ENCODE measurements at places on chromosomes 12 and 14.

DNA sequence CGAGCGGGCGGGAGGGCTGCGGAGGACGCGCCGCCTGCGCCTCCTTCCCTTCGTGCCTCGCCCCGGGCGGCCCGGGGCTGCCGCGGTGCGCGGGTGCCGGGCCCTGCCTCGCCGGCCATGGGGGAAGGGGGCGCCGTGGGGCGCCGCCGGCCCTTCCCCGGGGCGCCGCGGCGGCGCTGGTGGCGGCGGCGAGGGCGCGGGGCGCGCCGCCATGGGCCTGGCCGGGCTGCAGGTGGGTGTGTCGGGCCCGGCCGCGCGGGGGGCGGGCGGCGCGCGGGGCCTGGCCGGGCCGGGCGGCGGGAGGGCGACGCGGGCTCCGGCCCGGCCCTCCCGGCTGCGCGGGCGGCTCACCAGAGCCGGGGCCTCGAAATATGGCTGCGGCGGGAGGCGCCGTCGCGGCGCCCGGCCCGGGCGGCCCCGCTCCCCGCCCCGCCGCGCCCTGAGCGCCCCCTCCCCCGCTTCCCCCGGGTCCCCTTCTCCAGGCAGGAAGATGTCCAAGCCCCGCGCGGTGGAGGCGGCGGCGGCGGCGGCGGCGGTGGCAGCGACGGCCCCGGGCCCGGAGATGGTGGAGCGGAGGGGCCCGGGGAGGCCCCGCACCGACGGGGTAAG, 5.1 kb downstream of the KMT5A start:
- no peak for DNase-seq

DNA sequence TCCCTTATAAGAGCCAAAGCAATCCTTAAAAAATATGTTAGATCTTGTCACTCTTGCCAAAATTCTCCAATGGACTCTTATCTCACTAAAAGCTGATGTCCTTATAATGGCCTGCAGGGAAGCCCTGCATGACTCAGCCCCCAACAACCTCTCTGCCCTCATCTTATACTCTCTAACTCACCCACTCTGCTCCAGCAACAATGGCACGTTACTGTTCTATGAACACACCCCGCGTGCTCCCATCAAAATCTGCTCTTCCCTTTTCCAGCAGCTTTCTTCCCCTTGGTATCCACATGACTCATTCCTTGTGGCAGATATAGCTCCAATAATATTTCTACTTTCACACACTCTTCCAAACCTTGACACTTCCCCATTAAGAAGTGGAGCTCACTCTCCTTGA, 108.1 kb downstream of the DENND5B start:
- DNase-seq = no peak

DNA sequence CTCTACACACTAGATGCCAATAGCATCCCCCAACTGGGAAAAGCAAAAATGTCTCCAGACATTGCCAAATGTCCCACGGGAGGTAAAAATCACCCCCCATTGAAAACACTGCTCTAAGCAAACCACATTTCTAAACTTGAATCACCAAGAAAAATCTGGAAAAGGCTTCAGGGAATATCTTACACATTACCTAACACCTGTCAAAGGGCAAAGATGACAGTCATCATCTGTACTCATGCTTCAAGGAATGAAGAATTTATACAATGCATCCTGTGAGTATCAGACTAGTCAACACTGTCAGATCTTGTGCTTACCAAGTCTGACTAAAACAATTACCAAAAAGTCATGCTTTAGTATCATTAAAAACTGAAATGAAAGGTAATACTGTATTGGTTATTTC, 161.6 kb upstream of the SOX5 start:
- no peak for DNase-seq

DNA sequence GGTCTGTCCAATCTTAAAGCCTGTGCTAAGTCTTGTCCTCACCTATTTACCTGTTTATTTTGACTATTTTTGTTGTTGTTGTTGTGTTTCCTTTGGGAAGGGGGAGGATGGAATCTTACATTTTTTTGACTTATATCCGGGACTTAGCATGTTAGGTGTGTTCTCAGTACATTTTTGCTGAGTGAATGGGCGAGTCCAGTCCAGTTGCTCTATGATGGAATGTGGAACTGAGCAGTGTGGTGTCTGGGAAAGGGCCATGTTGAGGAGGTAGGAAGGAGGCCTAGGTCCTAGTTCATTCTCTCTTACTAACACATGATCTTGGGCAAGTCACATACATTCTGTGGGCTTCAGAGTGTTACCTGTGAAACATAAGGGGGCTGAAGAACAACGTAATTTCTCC, 80.9 kb upstream of the SLC38A2 start:
- DNase-seq = peak; percentile 6

DNA sequence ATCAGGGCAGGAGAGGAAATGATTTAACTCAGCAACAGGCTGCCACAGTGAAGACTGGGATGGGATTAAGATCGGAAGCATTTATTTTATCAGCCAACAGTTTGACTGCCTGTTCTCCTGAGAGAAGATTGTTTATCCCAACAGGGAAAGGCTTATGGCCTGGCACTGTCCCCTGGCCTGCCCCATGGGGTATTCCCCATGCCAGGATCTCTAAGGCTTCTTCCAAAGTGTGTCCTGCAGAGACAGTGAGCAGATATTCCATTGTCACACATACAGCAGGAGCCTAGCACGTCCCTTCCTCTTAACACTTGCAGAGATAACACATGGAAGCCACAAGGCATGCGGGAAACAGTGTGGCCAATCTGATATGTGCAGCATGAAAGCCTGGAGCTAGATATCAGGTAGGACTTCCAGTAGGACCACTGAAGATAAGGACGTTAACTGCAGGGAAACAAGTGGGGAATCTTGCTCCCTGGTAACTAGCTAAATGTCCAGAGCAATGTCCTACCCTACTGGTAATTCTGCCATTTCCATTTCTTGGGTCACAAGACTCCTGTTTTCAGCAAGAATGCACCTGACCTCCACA, 48.2 kb downstream of the IQSEC3 start:
- DNase-seq = no peak

GRCh38 chr12:76462668-76463224, 96.8 kb downstream of the OSBPL8 start:
- DNase-seq = no peak

DNA sequence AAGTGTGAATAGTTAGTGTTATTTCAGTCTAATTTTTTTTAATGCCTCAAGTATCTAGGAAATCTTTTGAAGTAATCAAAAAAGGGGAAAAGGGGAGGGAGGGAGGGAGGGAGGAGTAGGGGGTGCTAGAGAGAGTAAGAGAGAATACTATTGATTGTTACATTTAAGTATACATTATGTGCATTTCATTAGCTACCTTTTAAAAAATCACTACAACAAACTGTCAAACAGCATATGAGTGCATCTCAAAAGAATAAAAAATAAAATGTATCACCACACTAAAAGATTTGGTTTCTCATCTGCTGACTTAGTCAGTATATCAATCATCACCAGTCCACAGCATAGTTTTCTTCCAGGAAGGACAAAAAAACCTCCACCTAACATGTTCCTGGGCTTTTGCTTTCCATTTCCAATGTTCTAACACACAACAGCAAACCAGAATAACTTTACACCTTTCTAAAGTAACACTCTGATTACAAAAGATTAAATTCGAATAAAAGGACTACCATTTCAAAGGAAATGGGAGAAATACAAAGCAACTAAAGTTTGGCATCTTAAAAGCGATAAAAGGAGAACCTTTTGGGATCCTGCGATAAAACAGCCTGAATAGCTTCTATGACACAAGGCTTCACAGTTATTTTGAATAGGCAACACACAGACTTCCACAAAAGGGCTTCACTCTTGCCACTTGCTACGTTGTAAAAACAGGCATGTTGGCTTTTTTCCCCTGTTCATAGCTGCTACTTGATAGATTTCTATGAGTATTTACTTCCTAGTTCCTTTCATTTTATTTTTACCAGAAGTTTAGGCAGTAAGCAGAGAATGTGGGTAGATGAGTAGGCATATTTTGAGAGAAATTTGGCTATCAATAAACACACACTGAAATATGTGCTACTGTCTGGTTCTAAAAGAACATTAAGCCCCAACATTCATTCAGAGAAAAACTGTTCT, 160.9 kb downstream of the EPS8 start:
- DNase-seq = no peak

DNA sequence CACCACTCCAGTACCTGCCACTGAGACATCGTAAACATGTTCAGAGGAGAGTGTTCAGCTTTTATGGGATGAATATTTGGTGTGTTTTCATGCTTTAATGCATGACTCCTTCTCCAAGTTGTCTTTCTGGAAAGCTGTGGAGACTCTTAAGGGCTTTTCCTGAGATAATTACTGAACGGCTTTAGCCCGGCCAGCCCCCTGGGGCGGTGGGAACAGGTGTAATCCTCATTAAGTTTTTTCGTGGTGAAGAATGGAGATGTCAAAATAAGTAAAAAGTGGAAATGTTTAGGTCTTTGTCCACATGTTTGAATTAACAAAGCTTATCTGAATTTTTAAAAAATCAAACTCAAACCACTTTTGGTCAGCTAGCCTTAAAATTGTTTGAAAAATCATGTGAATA, 1.5 kb downstream of the SYNE2 start:
- DNase-seq = no peak

GRCh38 chr12:80196419-80196818, 97.1 kb downstream of the OTOGL start:
- no peak for DNase-seq

GRCh38 chr14:61483476-61483875, 162.1 kb downstream of the PRKCH start:
- no peak for DNase-seq

DNA sequence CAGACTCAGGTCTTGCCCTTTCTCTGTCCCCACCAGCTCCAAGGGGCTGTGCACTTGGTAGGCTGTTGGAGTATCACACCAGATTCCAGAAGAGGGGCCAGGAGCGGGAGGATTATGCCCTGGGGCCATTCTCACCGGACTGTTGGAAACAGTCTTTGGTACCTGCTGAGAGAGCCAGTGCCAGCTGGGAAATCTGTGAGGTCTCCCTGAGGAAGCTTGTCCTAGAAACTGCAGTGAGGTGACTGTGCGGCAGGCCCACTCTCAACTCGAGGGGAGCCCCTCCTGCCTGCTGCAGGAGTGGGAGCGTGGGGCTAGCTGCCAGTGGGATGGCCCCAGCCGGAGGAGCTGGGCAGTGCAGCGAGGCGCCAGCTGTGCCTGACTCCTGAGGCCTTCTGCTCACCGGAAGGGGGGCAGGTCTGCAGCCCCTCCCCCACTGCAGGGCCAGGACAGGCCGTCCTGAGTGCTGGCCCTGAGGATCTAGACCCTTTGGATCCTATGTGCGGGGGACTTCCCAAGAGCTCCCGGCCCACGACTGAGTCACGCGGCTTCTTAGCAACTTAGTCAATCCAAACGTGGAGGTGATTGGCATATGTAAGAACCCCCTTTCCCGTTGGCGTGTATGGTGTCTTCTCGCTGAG, 295.2 kb downstream of the CACNA1C start:
- DNase-seq = no peak

DNA sequence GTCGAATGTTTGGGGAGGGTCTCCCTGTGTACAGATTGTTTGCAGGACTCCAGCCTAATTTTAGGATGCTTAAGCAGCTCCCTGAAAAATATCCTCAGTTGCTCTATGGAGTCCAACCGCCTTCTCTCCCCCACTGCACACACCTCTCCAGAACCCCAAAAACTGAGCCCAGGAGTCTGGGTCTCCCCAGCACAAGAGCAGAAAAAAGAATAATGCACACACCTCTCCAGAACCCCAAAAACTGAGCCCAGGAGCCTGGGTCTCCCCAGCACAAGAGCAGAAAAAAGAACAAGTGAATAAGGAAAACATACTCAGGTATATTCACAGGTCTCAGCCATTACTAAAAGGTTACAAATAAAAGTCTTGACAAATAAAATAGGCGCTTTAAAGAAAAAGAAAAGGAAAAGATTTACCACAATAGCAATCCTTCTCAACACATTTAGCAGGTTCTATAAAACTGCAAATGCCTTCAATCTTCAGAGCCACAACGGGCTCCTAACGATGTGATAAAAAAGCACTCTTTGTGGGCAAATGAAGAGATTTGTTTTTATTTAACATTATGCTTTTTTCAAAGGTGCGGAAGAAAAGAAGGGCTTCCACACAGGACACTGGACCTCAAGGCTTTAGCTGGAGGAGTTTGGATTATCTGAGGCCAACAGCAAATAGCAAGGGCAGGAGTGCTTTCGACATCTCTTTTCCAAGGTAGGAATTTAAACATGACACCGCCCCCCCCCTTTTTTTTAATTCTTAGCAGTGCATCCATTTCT, 8.2 kb downstream of the BCL11B start:
- no peak for DNase-seq

GRCh38 chr12:93403988-93404803, 26.5 kb downstream of the NUDT4 start:
- DNase-seq = no peak

DNA sequence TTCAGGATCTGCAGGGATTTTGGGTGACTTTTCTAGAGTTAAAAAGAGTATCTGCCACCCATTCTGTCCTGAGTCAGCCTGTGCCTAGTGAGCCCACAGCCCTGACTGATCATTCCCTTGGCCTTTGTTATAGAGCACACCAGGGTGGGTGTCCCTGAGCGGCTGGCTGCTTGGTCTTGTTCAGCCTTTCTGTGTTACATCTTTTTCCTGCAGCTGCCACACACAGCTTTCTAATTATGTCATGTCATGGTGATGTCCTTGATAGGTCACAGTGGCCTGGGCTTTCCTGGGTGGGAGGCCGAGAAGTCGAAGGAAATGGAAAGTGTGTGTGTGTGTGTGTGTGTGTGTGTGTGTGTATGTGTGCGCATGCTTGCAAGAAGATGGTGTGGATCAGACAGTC, 293.2 kb upstream of the CRY1 start:
- DNase-seq = no peak

- no peak for DNase-seq
Measured at GRCh38 chr12:31477687-31478086, 113.2 kb downstream of the DENND5B start.

GRCh38 chr12:109222496-109222895, 86.6 kb downstream of the FOXN4 start:
- no peak for DNase-seq

DNA sequence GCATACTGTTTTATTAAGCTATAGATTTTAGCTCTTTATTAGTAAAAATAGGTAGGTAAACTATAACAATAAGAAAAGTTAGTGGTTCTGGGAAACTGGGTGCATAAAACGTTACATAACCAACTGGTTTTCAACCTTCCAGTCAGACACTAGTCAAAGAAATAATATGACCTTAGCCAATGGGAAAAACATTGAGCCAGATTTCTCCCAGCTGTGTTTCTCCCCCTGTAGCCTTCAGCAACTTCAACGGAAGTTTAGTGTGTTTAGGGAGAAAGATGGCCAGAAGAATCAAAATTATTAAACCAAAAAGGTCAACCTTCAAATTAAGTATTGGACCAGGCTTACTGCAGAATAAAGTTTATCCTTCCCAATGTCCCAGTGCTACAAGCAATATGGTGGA, 283.5 kb upstream of the DIO2 start:
- DNase-seq = no peak

DNA sequence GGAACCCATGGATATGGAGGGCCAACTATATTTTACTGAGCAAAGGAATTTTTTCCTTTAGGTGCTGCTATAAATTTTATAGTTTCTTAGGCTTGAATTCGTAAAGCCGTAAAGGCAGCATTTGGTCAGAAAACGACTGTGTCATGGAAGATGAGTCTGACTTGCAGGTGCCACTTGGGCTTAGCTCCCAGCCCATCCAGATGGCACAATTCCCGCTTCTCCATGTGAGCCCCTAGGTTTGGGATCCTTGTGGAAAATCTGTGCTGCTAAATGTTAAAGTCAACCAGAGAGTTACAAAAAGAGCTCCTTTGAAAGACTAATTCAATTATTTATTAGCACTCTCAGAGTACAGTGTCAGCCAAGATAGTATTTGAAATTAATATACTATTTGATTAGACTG, 120.1 kb upstream of the NPAS3 start:
- DNase-seq = no peak
